Hair follicular keratinocyte (primary cell): ENCODE measurements at places on chromosomes 5 and 9. TPM values are rescaled to one million over a fixed set of nuclear protein-coding genes. Genes with fewer than 3 reads are reported as not detected.

Gene IFNA2
- total RNA-seq: not detected in 2 replicates

Gene PNPLA7
- total RNA-seq: 0.11 and 0.31 TPM in 2 replicates

Gene FOXD4L5
- not detected in 2 replicates for total RNA-seq

Gene SLC25A46
- 34.6 and 40.6 TPM in 2 replicates for total RNA-seq

Gene CDH9
- not detected in 2 replicates for total RNA-seq

Gene XRCC4
- total RNA-seq: 9.1 and 18.1 TPM in 2 replicates

Gene PRELID2
- 6.5 and 6.6 TPM in 2 replicates for total RNA-seq

Gene PCDHA2
- not detected in 2 replicates for total RNA-seq

Gene PCA3
- total RNA-seq: not detected in 2 replicates

Gene NPR2
- 6.2 and 14.6 TPM in 2 replicates for total RNA-seq

Gene FNIP1
- total RNA-seq: 10.6 and 14.6 TPM in 2 replicates

Gene GADD45G
- total RNA-seq: 0.19 TPM in 1 of 2 replicates, not detected in the other

Gene SPATA31D4
- total RNA-seq: not detected in 2 replicates

Gene DOK3
- 0.53 and 0.55 TPM in 2 replicates for total RNA-seq

Gene FST
- total RNA-seq: 223 and 230 TPM in 2 replicates

Gene F12
- total RNA-seq: 7.5 and 8.3 TPM in 2 replicates

Gene NSMF
- 48.9 and 50.7 TPM in 2 replicates for total RNA-seq

Gene GABRA1
- total RNA-seq: not detected in 2 replicates

Gene C9orf50
- total RNA-seq: not detected in 2 replicates

Gene SPRY4
- total RNA-seq: 19.8 and 38.7 TPM in 2 replicates

Gene DMRT3
- not detected in 2 replicates for total RNA-seq

Gene SPINK1
- total RNA-seq: not detected in 2 replicates

Gene DPYSL3
- 3.0 and 5.2 TPM in 2 replicates for total RNA-seq

Gene TMEM252
- total RNA-seq: not detected in 2 replicates

Gene DNAI1
- not detected in 2 replicates for total RNA-seq

Gene ZNF300
- total RNA-seq: 5.3 and 6.0 TPM in 2 replicates

Gene TMEM215
- not detected in 2 replicates for total RNA-seq
